8988T (cell line): ENCODE measurements at places on chromosomes 3 and 15.

- DNase-seq = no peak
Measured at GRCh38 chr3:87367736-87368135, 91.4 kb upstream of the POU1F1 start.

DNA sequence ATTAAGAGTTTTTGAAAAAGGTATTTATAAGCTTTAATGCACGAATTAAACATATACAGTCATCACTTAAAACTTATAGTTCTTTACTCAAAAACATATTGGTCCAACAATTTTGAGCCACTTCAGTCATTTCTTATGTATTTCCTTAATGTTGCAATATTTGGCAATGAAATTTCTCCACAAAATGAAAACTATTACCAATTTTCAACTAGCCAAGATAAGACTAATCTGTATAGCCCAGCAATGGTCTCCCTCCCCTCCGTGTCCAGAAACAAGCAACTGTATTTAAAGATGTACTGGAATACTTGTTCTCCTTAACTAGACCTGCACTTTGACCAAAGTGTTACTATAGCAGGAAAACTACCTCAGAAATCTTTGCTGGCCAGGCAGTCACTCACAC is 9.2 kb downstream of the ARF4 start:
- no peak for DNase-seq

GRCh38 chr15:98720031-98720430 is 71.7 kb downstream of the IGF1R start:
- DNase-seq = no peak

GRCh38 chr15:100208921-100209603 is 132.7 kb downstream of the ADAMTS17 start:
- no peak for DNase-seq

- DNase-seq = no peak
Measured at GRCh38 chr3:129911261-129911861, 17.9 kb upstream of the TMCC1 start.

DNA sequence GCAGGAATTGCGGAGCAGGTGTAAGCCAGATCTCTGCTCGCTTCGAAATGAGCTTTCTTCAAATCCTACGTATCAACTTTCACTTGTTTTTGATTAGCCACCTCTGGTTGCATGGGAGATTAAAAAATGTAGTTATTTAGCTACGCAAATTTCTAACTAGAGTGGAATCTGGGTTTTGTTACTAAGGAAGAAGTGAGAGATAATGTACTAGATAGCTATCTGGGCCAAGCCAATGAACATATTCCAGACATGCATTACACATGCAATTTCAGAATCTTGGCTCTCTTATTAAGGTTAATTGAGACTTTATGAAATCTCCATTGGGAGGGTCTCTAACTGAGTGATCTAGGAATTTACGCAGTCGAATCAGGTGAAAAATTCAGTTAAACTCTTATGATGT is 765.7 kb downstream of the DIPK2A start:
- no peak for DNase-seq

DNA sequence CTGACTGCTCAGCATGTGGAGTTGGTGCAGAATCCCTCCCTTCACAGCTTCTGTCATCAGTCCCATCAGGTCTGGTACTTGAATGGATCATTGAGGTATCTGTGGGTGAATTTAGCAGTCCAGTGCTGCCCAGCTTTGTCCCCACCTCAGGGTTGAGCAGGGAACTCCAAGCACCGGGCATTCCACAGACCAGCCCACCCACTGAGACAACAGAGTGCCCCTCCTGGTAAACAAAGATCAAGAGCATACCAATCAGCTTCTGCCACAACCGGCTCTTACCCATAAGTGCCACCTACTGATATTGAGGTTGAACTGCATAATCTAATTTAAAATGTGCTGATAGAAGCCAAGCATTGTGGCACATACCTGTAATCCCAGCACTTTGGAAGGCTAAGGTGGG is 57.1 kb upstream of the FXR1 start:
- no peak for DNase-seq

- no peak for DNase-seq
Measured at GRCh38 chr3:131387796-131388489, 6.4 kb downstream of the NUDT16 start.
